ENCODE measurements at places on chromosomes 4 and X.
A peak's percentile ranks its signal among the peaks of the same experiment; 100 is the strongest.

DNA sequence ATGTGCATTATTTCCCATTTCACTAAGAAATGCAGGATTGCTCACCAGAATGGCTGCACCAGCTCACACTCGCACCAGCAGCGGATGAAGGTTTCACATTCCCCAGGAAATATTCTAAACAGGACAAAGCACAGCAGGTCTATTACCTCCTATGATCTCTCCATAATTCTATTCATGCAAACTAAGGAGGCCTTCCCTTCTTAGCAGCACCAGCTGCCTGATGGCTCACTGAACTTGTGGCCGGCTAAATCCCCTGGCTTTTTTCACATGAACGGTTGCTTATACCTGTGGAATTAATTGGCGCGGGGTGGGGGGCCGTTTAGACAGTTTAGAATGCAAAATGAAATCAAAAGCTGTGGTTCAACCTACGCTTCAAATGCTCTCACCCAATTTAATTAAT lies 73.5 kb upstream of the SRD5A3 start:
- DNase-seq: no peak

DNA sequence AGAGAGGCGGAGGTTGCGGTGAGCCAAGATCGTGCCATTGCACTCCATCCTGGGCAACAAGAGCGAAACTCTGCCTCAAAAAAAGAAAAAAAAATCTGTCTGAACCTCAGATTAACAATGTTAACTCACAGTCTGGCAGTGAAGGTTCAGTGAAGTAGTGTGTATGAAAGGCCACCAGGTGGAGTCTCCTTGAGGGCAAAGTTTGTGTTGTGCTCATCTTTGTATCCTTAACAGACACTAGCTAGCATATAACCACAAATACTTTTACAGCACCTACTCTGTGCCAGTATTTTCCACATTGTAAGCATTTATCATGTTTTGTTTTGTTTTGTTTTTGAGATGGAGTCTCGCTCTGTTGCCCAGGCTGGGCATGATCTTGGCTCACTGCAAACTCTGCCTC lies 46.0 kb upstream of the MGST2 start:
- DNase-seq: no peak

- DNase-seq: no peak
Measured at GRCh38 chrX:86149119-86149518, 868 bp downstream of the DACH2 start.

- no peak for DNase-seq
Measured at GRCh38 chrX:71911731-71912050, 1.0 kb downstream of the NHSL2 start.

GRCh38 chr4:103853627-103854026 lies 133.8 kb upstream of the TACR3 start:
- no peak for DNase-seq

DNA sequence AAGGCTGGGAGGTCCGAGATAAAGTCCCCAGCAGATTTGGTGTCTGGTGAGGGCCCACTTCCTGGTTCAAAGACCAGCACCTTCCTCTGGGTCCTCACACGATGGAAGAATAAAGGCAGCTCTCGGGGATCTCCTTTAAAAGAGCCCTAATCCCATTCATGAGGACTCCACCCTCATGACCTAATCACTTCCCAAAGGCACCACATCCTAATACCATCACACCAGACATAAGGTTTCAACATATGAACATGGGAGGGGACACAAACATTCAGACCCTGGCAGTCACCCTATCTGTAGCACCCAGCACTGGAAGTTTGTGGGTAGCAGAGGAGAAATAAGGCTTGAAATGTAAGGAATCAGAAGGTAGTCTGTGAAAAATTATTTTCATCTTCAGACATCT lies 112.9 kb upstream of the NOCT start:
- DNase-seq: no peak

- DNase-seq: no peak
Measured at GRCh38 chr4:5678977-5679376, 29.4 kb downstream of the EVC2 start.

- DNase-seq: no peak
Measured at GRCh38 chr4:86558797-86559196, 35.3 kb upstream of the PTPN13 start.

GRCh38 chrX:136742721-136743379 lies 37.9 kb downstream of the ARHGEF6 start:
- DNase-seq: no peak

GRCh38 chrX:43349363-43349762 lies 306.7 kb upstream of the MAOA start:
- peak; percentile 58 for DNase-seq

- no peak for DNase-seq
Measured at GRCh38 chrX:1281521-1281920, 12.9 kb downstream of the CSF2RA start.

- DNase-seq: no peak
Measured at GRCh38 chr4:14607578-14607977, 394.7 kb upstream of the CPEB2 start.

GRCh38 chrX:48696301-48696908 lies at the start of gene SUV39H1:
Gene SUV39H1, plus strand, starts transcription at chrX:48696734. Its CDS starts 51 bp downstream, at chrX:48696785.
- peak; percentile 87 for DNase-seq

DNA sequence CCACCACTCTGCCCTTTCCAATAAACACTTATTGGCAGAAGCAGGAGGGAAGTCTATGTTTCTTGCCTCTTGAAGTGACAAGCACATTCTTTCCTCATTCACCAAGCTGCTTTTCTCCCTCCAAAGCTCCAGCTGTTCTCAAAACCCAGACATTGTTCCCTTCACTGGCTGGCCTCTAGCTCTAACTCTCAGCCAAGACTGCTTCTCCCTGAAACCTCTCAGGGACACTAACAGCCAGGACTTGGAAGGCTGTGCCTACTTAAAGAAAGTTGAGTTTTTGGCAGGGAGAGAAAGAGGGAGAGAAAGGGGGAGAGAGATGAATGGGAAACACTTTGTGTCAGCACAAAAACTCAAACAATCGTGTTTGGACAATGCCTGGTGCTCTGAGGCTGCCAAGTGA lies 99.5 kb downstream of the COX18 start:
- peak; percentile 51 for DNase-seq

- DNase-seq: no peak
Measured at GRCh38 chr4:109658871-109659410, 44.3 kb downstream of the CASP6 start.

GRCh38 chr4:129804461-129804981 lies 708.6 kb downstream of the C4orf33 start:
- no peak for DNase-seq

GRCh38 chr4:56803471-56803870 lies 18.0 kb downstream of the SPINK2 start:
- no peak for DNase-seq

All from ecto neural progenitor cell (in vitro differentiated cells).